ENCODE measurements at places on chromosomes 1 and 21.
A peak's percentile ranks its signal among the peaks of the same experiment; 100 is the strongest.

GRCh38 chr1:203178821-203179666 is 3.4 kb upstream of the MYBPH start:
- DNase-seq = no peak

DNA sequence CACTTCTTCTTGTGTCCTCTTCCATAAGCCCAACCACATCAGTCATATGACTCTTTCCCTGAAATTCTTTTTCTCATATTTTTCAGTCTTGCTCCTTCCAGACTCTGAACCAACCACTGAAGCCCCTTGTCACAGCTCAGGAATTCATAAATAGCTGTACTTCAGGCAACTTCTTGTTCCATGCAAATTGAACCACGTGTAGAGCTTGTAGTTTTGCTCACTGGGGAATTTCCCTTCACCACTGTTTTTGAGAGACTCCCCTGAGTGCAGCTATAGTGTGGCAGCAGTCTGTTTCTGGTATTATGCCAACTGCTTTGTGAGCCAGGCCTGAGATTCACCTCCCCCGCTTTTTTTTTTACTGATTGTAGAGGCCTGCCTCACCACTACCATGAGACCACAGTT is 150.3 kb upstream of the SPAG17 start:
- DNase-seq = no peak

DNA sequence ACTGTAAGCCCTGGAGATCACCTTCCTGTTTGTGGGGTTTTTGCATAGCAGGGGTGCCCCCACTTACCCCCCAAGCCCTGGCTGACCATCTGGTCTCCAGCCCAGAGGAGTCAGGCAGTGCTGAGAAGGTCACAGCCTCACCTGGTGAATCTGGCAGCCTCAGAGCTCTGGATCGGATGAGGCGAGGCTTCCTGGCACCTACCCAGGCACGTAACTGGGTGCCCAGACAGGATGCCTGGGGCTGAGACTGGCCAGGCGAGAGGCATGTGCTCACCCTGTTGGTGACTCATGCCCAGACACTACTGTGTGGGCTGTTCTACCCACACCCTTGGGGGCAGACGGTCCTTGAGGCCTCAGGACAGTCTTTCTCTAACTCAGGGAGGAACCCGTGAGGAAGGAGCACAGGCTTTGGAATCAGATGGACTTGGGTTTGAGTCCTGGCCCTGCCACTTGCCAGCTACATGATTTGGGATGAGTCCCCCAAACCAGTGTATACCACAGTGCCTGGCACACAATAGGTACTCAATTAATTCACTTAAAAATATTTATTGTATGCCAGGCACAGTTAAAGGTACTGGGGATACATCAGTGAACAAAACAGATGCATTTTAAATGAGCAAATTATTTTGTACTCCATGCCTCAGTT is 15.1 kb upstream of the PADI3 start:
- DNase-seq = no peak

DNA sequence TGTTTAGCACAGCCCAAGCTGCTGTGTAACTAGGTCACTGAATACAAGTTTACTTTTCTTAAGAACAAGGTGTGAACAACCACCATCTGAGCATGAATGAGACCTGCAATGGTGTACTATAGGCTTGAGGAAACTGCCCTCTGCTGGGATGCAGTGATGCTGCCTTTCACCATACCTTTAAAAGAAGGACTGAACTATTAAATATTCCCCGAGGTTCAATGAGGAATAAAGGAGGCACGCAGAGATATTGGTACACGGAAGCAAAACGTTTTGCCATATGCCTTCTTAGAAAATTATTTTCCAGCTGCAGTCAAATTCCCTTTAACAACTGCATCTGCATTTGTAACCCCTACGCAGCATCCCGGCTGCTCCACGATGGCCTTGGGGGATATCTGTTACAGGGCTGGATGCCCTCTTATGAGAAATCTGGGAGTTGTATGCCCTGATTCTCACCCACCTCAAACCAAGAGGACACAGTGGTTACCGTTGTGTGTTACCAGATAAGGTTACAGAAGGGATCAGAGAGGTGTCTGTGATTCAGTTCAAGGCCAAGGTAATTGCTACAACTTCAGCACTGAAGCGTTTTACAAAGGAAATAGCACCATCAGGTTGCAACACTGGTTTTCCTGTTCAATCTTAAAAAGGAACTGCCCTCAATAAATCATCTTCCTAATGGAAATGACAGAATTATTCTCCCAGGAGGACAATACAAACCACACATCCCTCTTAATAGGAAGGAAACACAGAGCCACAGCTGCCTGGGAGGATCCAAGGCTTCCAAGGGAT is 470.5 kb downstream of the LTN1 start:
- DNase-seq = no peak

- DNase-seq = no peak
These were observed 129.5 kb upstream of the DSCAM start for GRCh38 chr21:40976198-40977109.

DNA sequence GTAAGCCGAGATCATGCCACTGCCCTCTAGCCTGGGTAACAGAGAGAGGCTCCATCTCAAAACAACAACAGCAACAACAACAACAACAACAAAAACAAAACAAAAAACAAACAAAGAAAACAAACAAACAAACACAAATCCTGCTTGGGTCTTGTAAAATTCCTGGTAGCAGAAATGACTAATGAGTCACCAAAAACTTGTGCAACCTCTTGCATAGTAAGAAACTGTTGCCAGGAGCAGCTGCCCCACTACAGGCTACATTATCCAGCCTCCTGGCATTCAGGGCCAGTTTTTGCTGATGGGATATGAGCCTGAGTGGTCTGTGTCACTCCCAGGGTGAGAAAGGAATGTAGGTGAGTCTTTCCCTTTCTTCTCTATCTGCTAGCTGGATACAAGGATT is 245.4 kb downstream of the TNR start:
- DNase-seq = no peak

DNA sequence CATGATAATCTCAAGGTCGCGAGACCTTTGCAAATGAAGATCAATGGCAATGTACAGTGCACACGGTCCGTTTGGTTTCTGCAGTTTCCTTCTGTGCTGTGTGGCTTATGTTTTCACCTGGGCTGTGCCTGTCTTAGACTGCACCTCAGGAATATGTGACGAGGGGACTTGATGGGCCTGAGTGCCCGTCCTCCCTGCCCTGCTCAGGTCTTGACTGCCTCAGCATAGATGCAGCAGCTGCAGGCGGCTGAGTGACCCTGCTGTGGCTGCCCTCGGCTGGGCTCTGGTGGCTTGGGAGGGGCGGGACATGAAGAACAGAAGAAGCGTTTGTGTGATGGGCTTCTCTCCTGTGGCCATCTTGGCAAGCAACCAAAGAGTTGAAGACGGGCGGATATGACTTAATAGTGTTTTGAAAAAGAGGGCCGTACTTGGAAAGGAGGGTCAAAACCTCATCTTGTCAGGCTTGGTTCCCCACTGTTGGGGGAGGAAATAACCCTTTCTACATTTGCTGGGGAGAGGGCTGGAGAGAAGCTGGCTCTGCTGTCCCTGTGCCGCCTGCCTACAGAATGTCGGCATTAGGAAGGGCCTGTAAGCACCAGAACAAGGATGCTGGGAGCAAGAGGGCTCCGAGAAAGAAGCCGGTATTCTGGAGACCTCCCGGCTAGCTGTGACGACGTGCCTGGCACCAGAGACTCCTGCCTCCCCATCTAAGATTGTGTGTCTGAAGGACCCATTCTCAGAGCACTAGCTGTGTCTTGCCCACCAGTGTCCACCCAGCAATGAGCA is 7.1 kb downstream of the MYBPHL start:
- no peak for DNase-seq

DNA sequence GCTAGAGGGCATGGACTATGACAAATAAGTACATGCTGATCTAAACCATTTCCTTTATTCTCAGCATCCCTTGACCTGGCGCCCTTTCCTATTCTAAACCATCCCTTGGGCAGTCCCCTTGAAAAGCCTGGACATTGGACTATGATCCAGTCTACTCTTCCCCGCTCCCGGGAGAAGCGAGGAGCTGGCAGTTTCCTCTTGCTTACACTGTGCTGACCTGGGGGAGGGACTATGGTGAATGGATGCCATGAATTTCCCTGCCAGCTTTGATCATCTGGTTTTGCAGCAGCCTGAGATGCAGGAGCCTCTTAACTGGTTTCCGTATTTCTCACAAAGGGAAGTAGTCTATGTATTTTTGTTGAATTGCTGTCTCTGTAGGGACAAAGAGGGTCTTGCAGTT is 121.7 kb downstream of the KIF26B start:
- no peak for DNase-seq

- no peak for DNase-seq
These were observed 56.7 kb downstream of the S1PR1 start for GRCh38 chr1:101293461-101294051.

DNA sequence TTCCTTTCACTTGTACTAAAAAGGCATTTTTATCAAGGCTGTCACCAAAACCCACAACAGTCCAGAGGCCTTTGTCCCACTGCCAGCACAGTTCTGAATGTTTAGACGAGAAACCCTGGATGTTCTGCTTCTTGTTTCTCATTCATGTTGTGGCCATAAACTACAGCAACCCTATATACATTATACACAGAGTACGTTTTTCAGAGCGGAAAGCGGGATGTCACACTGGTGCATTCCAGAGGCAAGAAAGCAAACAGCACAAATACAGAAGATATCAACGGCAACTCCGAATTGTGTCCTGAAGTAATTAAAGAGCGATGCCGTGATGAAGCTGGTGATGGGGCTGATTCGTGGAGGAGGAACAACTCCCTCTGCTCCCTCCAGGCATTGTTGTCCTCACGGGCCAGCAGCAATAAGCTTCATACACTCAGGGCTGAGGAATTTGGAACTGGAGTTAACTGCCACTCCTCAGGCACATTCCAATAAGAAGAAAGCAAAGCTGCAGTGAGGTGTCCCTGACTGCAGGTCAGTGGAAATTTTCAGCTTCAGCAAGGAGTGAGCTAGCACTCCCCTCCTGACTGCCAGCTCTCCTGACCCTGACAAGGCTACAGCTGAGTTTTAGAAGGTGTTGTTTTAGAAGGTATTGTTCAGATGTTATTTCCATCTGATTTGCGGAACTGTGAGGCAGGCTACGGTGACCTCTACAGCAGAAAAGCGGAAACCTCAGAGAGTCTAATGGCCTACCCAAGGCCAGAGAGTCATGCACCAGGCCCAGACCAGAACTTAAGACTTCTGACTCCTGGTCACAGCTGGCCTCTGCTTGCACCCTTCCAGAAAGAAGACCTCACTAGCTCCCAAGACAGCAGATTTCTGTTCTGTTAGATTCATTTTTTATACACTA is 149.0 kb downstream of the TGFBR3 start:
- DNase-seq = no peak

DNA sequence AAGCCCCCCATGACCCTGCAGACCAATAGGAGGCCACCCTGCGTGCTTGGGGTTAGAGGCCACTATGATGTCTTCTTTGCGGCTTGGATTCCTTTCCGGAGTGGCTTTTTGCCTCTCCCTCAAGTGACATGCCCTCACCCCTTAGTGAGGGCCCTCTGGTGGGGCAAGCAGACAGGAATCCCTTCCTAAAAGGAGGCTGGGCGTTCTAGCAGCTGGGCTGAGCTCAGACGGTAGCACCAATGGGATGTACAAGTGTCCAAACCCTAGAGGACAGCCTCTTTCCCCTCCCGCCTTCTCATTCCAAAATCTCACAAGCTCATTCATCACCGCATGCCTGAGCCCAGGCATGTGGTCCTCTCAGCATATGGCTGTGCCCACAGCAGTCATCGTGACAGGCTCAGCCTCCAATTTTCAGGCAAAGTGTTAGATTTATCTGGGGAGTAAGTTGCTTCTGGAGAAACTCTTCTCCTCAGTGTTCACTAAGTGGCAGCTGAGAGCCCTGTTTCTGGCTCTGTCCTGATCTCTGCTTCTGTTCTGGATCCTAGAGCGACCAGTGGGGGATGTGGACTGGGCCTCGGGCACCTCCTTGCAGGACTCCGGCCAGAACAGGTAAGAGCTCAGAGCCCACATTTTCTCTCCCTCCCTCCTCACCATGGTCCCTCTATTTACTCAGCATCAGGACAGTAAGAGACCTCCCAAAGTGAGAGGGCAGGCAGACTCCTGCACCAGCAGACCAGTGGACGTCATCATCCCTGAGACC is 4.8 kb downstream of the KIAA1614 start:
- DNase-seq = no peak

- DNase-seq = no peak
These were observed 1.2 kb downstream of the GPR88 start for GRCh38 chr1:100538913-100539835.

DNA sequence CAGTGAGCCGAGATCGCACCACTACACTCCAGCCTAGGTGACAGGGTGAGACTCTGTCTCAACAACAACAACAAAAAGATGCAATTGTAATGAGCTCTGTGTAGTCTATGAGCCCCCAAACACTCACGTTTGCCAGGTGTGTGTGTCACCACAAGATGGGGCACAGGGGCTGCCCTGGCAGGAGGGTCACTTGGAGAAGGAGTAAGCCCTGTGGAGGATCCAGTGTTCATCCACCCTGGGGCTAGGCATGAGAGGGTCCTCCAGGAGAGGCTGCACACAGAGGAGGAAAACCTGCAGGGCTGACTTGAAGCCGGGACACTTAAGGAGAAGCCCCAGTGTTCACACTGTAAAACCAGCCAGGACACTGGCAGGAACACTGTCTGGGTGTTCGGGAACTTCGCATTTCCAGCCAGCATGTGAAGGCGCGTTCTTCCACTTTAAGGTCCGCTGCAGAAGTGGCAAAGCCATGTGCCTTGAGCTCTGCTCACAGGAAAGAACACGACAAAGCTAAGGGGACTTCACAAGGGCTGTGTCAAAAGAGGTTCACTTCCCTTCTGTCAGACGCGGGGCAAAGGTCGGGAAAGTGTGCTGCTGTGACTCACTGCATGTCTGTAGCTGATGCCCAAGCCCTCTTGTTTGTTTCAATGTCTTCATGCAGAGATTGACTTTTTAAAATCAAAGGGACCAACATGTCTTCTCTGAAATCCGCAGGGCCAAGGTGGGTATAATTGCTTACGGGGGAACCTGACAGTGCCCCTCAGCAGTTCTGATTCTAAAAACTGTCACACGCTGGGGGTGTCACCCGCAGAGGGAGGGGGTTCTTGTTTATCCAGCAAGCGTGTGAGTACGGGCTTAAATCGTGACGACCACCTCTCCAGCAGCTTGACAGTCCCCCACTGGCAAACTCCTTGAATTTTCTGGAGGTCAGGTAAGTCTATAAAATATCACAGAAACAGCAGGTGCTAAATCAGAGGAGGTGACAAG is 102.8 kb downstream of the RIPK4 start:
- DNase-seq = no peak

DNA sequence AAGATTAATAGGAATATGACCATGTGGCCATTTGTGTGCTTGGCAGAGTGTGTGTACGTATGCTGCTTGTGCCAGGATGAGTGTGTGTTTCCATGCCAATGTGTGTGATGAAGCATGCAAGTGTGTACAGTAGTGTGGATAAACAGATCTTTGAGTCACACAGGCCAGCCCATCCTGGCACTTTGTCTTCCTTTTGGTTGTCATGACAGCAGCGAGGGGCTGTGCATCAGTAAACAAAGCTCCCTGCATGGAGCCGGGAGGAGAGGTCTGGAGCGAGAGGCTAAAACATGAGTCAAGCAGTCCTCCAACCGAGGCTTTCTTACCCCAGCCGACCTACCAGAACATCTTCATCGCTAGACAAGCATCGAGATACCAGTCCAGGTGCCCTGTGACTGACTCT is 221.2 kb downstream of the CACNA1E start:
- DNase-seq = no peak

- no peak for DNase-seq
These were observed 142.5 kb downstream of the TNR start for GRCh38 chr1:175600721-175601440.

- peak; percentile 67 for DNase-seq
These were observed at the start of gene DOP1B for GRCh38 chr21:36156815-36157670. TSS of gene DOP1B (plus strand) at chr21:36156824. CDS start at chr21:36164734, 7,910 bp downstream.
